SIG-M5 (cell line): ENCODE measurements at places on chromosomes 2 and 18.

DNA sequence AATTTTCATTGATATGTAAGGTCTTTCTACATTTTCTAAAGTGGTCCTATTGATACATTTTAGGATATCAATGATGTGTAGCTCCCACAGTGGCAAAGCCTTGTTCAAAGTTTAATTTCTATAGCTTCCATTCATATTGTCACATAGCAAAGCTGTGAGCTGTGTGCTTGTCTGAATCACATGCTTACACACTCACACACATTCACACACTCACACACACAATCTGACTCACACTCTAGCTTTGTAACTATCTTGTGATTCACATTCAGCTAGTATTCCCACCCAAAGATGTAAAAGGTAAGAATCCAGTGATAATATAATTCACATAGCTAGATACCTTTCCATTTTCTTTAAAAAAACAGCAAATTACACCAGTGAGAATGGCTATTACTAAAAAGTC, 58.7 kb downstream of the MAPRE2 start:
- no peak for DNase-seq

DNA sequence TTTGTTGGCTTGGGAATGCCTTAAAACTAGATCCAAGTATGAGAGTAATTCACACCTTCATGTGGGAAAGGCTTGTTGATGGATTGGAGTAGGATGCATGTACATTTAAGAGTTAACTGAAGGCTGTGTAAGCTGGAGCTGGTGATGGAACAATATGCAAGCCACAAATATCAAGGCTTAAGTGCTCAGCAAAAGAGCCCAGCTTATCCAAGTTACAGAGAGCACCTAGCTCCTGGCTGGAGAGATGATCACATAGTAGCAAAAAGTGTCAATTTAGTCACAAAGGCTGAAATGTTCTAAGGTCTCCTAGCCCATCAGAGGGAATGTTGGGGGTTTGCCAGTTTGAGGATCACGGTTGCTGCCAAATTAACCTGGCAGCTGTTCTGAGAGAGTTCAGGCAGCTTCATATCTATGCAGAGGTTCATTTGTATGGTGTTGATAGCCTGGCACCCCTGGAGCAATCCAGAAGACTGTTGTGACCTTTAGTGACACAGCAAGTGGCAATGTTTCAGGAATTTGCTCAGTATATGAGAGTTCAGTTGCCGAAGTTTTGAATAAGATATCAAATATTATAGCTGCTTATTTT, 228.2 kb downstream of the DOK6 start:
- DNase-seq: no peak

GRCh38 chr2:235472443-235472842, 21.4 kb upstream of the AGAP1 start:
- no peak for DNase-seq

DNA sequence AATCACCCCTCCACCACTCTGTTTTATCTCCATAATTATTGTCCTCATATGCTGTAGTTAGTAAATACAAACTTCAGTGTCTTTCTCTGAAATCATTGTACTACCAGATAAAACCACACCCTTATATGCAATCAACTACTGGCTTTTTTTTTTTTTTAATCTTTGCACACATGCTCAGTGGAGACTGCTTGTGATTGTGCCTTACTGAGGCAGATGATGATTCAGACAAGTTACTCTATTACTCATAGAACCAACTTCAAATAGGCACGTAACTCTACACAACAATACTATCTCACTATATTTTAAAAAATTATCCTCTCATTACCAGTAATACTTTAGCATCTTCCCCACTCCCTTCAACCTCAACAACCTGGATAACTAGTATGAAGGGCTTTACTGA, 1278.4 kb upstream of the PIK3C3 start:
- DNase-seq: no peak

- DNase-seq: peak; percentile 16
These were observed 63.2 kb downstream of the ZEB2 start for GRCh38 chr2:144456680-144457079.

- no peak for DNase-seq
These were observed 60.9 kb downstream of the AAK1 start for GRCh38 chr2:69582582-69583176.

- DNase-seq: no peak
These were observed 66.6 kb downstream of the CTIF start for GRCh38 chr18:48605408-48605845.

DNA sequence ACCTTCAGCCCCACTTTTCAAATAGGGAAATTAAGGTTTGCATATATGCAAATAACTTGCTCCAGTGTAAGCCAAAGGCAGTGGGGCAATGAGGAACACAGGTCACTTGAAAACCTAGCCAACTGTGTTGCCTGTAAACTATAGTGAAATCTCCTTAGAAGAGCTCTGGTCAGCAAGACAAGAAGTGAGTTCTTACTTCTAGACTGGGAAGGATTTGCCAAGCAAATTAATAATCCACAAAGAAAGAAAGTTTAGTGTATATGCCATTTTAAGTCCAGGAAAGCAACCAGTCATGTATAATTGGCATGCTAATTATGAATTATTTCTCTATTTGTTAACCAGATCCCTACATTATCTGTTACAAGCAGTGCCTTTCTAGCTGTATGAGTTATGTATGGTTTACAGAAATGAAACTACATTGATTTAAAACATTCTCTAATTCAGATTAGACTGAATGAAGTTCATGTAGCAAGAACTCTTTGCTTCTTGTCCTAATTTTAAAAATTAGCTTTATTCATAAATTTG, 129.9 kb downstream of the MTX2 start:
- no peak for DNase-seq

GRCh38 chr18:63379639-63379962, 12.6 kb upstream of the KDSR start:
- DNase-seq: no peak

GRCh38 chr18:27600245-27600644, 415.1 kb upstream of the CHST9 start:
- DNase-seq: no peak

DNA sequence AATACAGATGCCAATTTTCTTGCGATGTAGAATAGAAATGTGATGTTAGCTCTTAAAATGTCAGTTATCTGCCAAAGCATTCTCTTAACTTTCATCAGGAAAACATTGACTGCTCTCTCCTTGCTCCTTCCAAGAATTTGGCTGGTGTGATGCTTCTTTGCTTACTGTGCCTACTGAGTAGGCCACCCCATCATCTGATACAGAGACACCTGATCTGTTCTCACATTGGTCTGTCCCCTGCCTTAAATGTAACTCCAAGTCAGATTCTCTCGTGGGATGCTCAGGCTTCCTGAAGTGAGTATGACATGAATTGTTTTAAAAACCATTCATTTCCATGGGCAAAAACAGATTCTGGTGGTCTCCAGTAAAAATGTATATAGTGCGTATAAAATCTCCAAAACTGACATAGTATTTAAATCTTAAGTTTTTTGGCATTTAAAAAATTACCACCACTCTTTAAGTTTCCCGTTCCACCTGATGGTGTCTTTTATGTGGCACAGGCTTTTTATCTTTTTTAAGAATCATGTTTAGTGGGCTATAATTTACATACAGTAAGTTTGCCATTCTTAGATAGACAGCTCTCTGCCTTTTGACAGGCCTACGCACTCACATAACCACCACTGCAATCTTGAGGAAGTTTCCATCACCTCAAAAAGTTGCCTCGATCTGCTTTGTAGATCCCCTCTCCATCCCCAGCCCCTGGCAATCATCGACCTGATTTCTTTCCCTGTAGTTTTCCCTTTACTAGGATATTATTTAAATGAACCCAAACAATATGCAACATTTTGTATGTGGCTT, 36.6 kb downstream of the UBE2F start:
- DNase-seq: no peak

DNA sequence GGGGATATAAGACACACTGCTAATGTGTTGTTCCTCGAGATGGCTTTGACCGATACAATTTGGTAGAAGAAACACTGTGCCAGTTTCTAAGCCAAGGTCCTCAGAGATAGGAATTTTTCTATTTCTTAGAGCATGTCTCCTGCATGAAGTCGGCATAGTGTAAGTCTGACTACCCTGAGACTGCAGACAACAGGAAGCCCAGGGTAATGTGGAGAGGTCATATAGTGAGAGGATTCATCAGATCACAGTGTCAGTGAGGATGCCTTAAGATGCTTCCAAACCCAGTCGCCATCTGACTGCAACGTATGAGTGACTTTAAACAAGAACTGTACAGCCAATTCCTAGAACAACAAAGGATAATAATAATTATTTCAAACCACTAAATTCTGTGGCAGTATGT, 818.3 kb upstream of the GYPC start:
- no peak for DNase-seq

DNA sequence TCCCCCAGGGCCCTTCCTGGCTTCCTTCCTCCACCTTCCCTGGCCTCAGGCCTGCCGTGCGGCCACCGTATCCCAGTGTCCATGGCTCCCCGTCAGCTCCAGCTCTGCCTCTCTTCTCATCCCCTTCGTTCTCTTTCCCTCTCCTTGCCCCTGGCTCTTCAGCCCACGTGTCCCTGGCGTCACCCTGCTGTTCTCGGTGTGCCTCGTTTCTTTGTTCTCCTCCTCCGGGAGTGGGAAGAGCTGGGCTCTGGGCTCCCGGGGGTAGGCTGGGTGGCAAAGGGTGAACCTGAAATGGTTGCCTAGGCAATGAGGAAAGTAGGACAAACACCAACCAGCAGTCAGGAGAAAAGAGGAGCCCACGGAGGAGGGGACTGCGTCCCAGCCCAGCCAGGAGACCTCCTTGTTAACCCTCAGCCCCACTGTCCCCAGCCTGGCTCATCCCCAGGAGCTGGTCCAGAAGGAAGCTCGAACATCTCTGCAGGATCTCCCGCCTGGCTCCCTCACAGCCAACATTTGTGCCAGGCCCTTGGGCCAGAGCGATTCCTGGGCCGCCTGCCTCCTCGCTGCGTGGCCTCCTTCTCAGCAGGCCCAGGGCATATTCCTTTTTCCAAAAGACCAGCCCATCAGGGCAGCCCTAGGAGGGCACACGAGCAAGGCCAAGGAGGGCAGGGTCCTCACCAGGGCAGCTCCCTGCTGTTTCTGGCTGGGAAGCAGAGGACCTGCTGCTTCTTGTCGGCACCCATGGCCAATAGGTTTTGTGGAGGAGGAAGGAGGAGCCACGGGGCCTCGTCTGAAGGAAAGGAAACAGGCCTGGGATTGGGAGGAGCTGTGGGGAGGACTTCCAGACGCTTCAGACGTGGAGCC, 30.9 kb upstream of the DNMT3A start:
- no peak for DNase-seq

DNA sequence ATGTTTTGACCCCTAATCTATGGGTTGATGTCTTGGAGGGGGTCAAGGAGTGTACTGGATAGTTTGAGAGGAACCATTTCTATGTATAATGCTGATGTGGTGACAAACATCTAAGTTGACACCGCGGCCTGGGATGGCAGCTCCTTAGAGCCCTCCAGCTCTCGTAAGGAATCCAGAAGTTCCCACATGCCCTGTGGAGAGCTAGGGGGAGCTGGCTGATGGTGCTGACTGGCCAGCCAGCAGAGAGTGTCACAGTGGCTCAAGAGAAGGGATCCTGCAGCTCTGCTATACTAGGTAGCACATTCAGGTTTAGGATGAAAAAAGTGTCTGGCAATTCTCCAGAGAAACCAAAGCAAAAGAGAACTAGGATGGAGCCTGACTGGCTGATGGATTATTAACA, 842.2 kb upstream of the VRK2 start:
- no peak for DNase-seq

DNA sequence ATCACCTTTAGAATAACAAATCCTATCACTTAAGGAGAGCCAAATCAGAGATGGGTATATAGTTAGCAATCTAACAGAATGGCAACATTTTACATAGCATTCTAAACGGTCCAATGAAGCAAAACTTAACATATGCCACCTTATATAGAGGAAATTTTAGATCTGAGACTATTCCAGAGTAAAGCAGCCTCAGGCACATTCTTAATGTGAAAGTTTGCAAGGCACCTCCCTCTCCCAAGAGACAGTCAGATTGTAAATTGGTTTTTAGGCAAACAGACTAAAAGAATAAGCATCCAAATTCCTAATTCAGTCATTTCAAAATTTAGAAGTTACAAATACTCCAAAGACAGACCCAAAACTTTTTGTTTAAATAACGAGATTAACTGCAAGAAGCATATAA, 292.9 kb downstream of the STK39 start:
- DNase-seq: no peak

DNA sequence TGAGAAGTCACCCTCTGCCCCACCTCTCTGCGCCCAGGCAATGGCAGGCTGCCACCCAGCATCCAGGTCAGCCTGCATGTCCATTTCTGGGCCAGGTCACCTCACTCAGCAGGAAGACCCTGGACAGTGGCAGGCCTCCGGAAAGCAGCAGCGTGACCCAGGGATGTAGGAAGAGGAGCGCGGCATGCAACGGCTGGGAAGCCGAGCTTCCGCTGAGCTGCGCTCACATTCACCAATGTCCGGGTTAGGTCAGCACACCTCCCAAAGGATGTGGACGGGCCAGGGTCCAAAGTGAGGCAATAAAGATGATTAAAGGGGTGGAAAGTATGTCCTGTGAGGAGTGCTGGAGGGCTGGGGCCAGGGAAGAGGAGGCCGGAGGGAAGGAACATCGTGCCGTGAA, 174.5 kb downstream of the CTIF start:
- DNase-seq: no peak

DNA sequence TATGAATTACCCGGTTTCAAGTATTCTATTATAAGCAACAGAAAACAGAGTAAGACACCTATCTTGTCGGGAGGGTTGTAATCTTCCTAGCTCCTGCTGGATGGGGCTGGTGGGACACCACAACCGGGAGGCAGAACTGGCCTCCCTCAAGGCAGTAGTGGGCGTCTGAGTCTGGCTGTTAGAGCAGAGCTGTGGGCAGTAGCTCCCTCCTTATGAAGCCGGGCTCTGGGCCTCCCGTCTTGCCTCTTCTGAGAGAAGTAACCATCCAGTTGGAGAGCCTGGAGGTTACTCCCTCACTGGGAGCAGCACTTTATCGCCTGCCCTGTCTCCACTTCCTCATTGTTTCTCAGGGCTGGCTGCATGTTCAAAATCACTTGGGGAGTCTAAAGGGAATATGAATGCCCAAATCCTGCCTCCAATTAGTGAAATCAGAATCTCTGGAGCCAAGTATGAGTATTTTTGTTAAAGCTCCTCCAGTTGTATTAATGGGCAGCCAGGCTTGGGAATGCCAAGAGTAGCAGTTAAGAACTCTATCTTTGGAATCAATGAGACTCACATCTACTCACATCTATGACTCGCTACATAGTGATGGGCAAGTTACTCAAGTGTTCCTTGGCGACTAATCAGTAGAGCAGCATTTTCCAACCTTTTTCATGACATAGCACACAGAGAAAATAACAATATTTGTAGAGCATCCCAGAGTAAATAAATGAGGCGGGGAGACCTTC, 27.3 kb upstream of the NRP2 start:
- no peak for DNase-seq

GRCh38 chr2:28407976-28408690, 15.5 kb downstream of the FOSL2 start:
- no peak for DNase-seq

DNA sequence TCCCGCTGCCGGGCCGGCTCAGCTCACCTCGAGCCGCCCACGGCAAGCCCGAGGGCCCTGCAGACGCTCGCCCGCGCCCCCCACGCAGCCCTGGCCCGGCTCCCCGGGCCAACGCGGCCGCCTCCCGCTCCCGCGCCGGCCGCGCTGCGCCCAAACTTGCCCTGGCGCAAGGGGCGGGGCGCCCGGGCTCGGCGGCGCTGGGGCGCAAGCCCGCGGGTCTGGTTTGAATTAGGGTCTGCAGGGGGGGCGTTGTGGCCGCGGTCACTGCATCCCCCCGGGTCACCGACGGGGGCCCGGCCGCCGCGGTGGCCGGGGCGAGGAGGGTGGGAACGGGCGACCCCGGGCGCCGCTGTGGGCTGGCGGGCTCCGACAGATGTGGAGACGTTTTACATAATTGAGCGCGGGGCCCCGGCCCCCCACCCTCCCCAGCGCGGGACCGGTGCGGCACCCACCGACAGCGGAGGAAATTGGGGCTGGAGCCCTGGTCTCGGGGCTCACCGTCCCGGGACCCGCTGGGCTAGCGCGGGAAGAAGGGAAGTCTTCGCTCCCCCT, 690 bp downstream of the SDC1 start:
- DNase-seq: no peak
